ENCODE measurements at places on chromosomes 6 and 20. TPM values are rescaled to one million over a fixed set of nuclear protein-coding genes. Genes with fewer than 3 reads are reported as not detected.

DNA sequence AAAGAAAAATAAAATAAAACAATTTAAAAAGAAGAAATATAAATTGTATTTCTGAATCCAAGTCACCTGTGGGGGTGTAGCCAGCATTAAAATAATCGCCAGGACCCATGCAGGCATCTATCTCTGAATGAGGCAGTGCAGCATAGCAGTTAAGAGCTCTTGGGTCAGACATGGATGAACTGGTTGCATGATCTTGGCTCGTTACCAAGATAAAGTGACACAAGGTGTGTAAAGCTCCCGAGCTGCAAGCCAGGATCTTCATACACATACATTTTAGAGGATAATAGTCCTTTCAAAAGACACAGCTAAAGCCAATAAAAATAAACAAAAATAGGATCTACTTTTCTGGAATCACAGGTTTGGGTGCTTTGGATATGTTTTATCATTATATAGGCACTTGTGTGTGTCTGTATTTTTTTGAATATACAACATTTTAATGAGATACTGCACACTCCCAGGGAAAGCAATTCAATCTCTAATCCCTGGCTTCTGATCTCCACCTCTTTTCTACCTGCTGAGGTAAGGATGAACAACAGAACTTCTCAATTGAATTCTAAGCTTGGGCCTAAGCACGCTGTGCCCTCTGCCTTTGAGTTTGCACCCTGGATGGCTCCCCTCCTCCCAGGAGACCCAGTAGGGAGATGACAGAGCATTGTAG is 8.9 kb downstream of the TRIM10 start:
- no peaks in the 10 kb centered on the region for H3K27me3 ChIP-seq
- no peak overlapping the region for H3K27ac ChIP-seq
- no peak overlapping the region for H3K4me3 ChIP-seq
- H3K36me3 ChIP-seq = no peaks in the 10 kb centered on the region
- no peak for DNase-seq
- H3K4me1 ChIP-seq = no peaks in the 10 kb centered on the region

DNA sequence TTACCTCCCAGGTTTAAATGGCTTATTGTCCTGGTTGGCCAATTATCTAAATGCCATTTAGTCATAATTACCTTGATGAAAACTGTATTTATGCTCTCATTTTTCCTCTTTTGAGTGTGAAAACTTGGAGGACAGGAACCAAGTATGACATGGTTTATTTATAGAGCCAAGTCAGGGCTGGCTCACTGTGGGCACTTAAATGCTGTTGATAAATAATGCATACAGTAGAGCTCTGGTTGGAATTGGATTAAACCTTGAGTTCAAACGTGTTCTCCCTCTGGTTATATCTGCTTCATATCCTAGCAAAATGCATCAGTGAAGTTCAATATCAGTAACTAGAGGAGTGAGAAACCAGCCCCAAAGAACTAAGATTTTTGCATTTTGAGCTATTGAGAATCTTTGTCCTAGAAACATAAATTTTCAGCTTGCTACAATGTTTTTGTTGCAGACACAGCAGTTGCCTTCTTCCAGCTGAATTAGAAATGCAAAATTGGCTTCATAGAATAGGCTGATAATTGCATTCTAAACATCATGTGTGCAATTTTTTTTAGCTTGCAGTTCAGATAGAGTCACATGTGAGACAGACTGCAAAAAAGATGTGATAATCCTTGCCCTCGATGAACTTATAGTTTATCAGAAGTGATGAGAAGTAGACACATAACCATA is 255.8 kb downstream of the BTBD3 start:
- H3K4me1 ChIP-seq = no peaks in the 10 kb centered on the region
- no peak for DNase-seq
- no peaks in the 10 kb centered on the region for H3K27me3 ChIP-seq
- no peaks in the 10 kb centered on the region for H3K36me3 ChIP-seq
- no peak overlapping the region for H3K27ac ChIP-seq

DNA sequence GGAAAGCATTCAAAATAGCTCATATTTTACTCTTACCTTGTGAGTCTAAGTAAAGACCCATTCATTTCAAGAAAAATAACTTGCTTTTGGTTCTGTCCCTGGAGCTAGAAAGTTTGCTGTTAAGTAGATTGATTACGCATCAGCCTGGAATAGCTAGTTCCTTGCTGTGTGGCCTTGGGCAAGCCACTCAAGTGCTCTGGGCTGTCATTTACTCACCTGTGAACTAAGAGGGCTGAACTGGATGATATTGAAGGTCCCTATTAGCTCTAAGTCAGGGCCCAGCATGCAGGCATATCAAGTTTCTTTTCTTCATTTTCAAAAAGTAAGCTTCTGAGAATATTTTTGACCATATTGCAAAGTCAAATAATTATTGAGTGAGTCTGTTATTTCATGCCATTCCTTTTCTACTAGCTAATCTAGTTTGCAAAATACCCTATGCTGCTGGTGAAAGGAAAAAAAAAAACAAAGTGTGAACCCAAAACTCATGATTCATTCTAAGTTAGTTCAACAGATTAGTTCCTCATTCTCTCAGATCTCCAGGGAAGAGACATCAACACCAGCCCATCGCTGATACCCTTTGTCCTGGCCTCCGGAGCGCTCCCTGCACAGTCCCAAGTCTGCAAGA is 106.5 kb upstream of the GMDS start:
- H3K27me3 ChIP-seq = no peaks in the 10 kb centered on the region
- no peak for DNase-seq
- H3K36me3 ChIP-seq = no peaks in the 10 kb centered on the region
- no peak overlapping the region for H3K27ac ChIP-seq

DNA sequence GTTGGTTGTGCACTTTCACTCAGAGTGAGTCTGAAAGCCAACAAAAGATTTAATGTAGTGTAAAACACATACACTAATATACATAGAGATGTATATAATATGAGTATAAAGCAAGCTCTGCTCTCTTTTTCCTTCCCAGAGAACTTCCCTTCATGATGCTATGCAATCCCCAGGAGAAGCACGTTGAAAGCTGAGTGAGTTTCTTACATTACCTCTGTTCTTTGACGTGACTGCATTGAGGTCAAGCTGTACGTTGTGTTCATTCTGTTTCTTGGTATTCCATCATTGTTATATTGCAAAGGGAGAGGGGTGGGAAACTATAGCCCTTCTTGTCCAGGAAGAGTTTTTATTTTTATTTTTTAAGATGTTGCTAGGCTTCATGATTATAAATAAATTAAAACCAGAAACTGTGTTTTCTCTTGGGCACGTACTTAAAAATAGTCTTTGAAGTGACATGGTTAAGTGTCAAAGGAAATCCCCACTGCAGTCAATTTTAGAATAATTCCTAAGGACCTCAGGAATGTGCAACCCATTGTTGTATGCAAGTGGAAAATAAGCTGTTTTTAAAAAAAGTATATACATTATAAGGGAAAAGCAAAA is 651.0 kb downstream of the CD109 start:
- H3K27me3 ChIP-seq = no peaks in the 10 kb centered on the region
- no peak overlapping the region for H3K27ac ChIP-seq
- no peaks in the 10 kb centered on the region for H3K36me3 ChIP-seq
- no peaks in the 10 kb centered on the region for H3K4me1 ChIP-seq
- no peak overlapping the region for H3K4me3 ChIP-seq
- DNase-seq = no peak

The TRIM31 gene
- 0.15 TPM for polyA plus RNA-seq

- no peak overlapping the region for H3K4me3 ChIP-seq
- H3K27me3 ChIP-seq = no peaks in the 10 kb centered on the region
- no peak for DNase-seq
Observed at GRCh38 chr6:16205377-16206144, 32.8 kb upstream of the GMPR start.
